ENCODE measurements at places on chromosomes 4 and X. TPM values are rescaled to one million over a fixed set of nuclear protein-coding genes. Genes with fewer than 3 reads are reported as not detected.

GRCh38 chr4:166257891-166258290 is 384.9 kb downstream of the TLL1 start:
- DNase-seq, result no peak

- DNase-seq, result no peak
Measured at GRCh38 chr4:123536225-123536624, 139.6 kb downstream of the SPRY1 start.

DNA sequence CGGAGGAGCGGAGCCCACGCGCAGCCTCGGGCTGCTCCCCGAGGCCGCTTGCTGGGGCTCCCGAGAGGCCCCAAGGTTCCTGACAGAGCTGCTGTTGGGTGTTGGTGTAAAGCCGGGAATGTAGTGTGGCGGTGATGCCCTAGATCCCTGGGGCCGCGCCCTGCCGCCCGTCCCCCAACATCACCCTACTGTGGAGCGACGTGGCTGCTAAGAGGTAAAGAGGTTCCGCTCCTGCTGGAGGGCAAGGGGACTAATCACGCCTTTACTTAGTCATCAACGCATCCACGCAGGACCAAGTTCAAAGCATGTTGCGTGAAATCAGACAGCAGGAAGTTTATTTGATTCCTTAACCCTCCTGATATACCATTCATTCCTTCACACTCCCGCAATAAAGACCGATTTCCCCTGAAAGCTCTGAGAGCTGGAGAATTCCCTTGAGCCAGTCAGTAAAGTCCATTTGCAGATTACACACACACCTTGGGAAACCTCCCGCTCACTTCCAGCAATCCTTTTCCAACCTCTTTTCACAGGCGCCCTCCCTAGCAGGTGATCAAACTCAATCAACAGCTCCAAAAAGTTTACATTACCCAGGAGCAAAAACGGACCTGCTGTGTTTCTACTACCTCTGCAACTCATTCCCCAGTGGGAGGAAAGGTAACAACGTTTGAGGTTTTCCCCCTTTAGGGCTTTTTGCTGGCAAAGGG is 579 bp upstream of the GABRA2 start:
- DNase-seq, result no peak

- DNase-seq, result no peak
Measured at GRCh38 chr4:76993787-76994641, 44.5 kb downstream of the SEPTIN11 start.

DNA sequence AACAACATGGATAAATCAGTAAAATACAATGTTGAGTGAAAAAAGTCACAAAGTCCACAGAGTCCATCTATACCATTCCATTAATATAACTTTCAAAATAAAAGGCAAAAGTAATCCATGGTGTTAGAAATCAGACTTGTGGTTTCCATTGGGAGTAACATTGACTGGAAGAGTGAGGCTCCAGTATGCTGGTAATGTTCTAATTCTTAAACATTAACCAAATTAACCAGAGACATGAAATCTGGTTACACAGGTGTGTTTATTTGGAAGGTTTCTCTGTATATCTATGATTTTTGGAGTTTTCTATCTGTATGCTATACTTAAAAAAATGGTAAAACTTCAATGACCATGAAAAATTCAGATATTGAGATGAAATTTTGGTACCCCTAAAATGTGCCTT is 42.6 kb downstream of the SULT1B1 start:
- DNase-seq, result no peak

EDA2R gene
- 1.4 TPM for total RNA-seq

ZMAT1 gene
- 4.2 TPM for total RNA-seq

SOX3 gene
- not detected for total RNA-seq

UGT2B17 gene
- not detected for total RNA-seq

EVC2 gene
- total RNA-seq, result 1.2 TPM

All from Right ventricle myocardium inferior (tissue), 1 donor.